ENCODE measurements at places on chromosomes 16 and 17.

GRCh38 chr17:76421044-76421407 lies 31.9 kb downstream of the UBE2O start:
- DNase-seq, result no peak

- peak; percentile 8 for DNase-seq
Observed at GRCh38 chr17:33779234-33779591, 475.9 kb upstream of the CCL2 start.

- no peak for DNase-seq
Observed at GRCh38 chr17:82406131-82406671, 11.9 kb upstream of the HEXD start.

DNA sequence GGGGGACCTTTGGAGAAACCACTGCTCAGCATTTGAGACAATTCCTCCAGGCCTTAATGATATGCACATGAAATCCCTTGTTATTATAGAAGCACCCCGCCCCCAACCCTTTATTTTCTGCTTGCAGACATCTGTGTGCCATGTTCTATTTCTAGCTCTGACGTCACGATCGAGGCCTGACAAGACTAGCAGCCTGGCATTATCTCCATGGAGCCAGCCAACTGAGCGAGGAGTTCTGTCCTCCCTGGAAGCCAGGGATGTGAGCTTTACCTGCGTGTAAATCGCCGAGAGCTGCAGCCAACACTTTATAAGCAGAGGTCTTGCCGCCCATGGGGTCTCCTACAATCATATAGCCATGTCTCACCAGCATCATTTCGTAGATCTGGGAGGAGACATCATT lies 116.9 kb downstream of the DNAH3 start:
- no peak for DNase-seq

DNA sequence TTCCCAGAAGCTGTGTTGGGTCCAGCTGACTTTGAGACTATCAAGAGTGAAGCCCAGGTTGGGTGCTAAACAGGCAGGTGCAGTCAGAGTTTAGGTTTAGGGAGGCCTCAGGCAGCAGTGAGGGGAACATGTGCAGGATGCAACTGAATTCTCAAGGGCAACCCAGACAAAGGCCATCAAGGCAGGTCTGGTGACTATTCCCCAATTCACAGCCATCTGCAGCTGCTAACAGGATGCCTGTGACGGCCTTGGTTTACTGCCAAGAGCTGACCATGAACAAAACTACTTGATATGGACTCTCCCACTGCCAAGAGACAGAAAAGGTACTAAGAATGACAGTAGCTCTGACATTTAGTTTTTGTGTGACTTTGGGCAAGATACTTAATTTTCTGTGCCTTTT lies 45.2 kb upstream of the BCAR1 start:
- DNase-seq, result no peak

GRCh38 chr17:79777120-79777893 lies 641 bp upstream of the CBX2 start:
- DNase-seq, result no peak

- DNase-seq, result no peak
Observed at GRCh38 chr16:29310852-29311314, 95.6 kb downstream of the NPIPB11 start.

DNA sequence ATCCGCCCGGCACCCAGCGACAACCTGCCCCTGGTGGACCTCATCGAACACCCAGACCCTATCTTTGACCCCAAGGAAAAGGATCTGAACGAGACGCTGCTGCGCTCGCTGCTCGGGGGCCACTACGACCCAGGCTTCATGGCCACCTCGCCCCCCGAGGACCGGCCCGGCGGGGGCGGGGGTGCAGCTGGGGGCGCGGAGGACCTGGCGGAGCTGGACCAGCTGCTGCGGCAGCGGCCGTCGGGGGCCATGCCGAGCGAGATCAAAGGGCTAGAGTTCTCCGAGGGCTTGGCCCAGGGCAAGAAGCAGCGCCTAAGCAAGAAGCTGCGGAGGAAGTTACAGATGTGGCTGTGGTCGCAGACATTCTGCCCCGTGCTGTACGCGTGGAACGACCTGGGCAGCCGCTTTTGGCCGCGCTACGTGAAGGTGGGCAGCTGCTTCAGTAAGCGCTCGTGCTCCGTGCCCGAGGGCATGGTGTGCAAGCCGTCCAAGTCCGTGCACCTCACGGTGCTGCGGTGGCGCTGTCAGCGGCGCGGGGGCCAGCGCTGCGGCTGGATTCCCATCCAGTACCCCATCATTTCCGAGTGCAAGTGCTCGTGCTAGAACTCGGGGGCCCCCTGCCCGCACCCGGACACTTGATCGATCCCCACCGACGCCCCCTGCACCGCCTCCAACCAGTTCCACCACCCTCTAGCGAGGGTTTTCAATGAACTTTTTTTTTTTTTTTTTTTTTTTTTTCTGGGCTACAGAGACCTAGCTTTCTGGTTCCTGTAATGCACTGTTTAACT lies 1.0 kb downstream of the NOG start:
- DNase-seq, result no peak

GRCh38 chr16:82924075-82924854 lies 297.5 kb downstream of the CDH13 start:
- DNase-seq, result no peak

- no peak for DNase-seq
Observed at GRCh38 chr17:28173031-28173561, 130.6 kb downstream of the NLK start.

- DNase-seq, result no peak
Observed at GRCh38 chr17:5800646-5801045, 216.3 kb upstream of the NLRP1 start.

DNA sequence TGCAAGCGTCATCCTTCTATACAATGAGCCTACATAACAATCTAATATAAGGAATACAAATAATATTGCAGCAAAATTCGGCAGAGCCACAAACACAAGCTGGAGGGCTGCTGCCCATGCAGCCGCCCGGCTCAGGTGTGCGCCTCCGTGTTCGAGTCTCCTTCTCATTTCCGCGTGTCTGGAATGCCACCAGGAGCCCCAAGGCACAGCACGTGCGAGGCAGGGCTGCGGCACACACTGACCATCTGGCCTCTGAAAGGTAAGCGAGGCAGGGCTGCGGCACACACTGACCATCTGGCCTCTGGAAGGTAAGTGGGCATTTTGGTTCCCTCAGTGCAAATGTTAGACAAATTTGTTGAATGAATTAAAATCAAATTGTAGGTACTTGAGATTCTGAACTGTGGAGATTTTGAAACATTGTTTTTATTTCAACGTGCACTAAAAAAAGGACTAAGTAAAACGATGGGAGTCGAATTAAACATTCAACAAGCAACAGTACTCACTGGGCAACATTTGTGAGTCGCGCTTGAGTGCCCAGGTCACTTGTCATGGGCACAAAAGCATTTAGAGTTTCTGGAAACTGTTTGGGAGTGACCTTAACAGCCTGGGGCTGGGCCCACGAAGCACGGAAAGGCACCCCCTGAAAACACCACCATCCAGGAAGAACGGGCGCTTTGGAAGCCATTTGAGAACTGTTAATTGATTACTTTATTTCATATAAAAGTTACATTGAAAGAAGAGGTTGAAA lies 37.4 kb downstream of the ZDHHC7 start:
- DNase-seq, result no peak

DNA sequence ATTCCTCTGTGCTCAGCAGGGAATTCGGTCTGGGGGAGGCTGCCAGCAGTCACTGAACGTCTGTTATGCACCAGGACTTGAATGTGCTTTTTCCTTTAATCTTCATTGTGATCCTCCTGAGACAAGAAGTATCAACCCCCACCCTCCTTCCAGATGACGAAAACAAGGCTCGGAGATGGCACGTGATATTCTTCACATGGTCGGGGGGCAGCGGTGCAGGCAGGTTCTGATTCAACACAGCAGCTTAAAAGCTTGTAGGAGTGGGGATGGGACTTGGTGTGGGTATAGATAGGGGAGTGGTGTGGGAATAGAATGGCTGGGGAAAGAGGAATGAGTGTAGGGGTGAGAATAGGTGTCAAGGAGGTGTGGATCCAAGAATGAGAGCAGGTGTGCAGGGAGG lies 6.4 kb downstream of the NECAB2 start:
- DNase-seq, result no peak

DNA sequence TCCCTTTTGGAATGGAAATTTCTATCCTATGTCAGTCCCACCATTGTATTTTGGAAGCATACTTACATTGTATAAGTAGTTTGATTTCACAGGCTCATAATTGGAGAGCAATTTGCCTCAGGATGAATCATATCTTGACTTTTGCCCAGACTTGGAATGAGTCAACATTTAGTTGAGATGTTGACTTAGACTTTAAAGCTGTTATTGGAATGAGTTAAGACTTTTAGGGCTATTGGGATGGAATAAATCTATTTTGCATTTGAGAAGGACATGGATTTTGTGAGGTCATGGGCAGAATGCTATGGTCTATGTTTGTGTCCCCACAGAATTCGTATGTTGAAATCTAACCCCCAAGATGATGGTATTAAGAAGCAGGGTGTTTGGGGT lies 12.2 kb upstream of the ZNF594 start:
- no peak for DNase-seq

DNA sequence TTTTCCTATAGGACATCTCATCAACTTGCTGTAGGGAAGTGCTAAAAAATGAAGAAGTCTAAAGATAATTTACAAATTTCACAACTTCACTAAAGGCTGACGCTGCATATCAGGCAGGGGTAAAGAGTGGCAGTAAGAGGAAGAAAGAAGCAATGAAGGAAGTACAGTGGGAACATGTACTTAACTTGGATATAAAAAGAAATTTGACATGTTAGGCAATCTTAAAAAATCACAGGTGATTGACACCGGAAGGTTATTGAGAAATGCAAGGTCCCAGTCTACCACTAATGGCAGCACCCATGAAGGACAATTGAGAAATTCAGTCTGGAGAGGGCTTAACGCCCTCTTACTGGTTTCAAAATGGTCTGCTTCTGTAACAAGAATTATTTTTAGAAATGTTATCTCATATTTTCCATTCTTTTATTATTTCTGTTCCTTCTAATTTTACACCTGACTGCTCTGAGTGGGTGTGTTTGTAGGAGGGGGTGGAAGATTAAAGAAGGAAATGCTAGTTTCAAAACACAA lies 358.1 kb downstream of the KCNJ2 start:
- no peak for DNase-seq

DNA sequence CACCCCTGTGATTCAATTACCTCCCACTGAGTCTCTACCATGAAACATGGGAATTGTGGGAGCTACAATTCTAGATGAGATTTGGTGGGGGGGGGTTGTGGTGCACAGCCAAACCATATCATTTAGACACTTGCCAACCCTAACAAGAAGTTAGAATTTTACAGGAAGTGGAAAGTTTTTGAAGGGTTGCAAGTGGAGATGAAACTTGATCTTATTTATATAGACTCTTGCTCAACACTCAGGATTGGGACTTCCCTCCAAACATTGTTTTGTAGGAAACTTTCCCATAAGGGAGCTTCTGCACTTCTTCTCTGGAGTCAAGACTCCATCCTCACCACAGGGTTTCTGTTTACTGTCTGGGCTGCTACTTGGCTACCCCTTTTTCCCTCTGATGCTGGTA lies 266.7 kb upstream of the CDH11 start:
- no peak for DNase-seq

DNA sequence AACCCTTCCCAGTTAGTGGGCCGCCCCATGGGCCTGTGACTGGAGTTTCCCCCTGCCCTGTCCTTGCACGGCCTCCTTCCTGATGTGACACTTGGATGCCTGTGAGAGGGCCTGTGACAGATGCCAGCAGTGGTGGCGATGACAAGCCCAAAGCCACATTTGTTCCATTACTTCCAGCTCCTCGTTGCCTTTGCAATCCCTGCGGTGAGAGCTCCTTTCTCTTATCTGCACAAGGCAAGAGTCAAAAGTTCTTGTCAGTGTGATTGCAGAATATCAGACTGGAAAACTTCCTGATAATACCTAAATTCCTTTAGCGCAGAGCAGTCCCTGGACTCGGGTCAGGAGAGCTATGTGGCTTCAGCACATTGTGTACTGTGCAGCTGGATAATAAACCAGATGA lies 54.4 kb upstream of the ARHGAP44 start:
- DNase-seq, result no peak

DNA sequence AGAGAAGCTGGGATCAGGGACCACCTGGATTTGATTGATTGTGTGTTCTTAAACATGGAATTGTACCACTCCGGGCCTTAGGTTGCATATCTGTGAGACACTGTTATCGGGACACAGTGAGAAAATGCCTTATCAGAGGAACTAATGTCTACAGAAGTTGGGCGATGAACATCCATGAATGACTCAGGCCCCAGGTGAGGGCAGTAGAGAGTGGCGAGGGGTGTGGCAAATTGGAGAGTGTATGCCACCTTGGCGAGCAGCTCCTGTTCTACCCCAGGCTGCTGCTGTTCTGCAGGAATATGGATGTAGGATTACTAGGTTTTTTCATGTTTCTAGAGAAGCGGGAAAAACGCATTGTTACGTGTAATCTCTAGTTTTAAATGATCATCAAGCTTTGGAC lies 38.8 kb downstream of the CLEC16A start:
- no peak for DNase-seq

- no peak for DNase-seq
Observed at GRCh38 chr16:16073891-16074881, 124.8 kb downstream of the ABCC1 start.

DNA sequence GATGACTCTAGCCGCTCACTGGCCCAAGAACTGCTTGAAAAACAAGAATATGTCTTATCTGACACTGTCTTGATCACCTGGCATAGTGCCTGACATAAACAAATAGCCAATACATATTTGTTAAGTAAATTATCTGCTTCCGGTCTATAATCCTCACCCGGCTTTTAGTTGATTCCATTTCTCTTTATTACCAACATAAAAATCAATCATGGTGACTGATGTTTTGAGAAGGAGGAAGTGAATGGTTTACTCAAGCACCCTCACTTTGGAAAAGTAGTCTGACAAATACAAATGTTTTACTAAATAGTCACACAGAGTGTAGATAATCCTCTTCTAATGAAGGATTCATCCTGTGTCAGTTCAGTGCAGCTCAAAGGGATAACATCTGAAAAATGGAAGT lies 47.0 kb downstream of the SKAP1 start:
- DNase-seq, result no peak

GRCh38 chr17:50816771-50817751 lies 18.3 kb upstream of the WFIKKN2 start:
- peak; percentile 15 for DNase-seq

DNA sequence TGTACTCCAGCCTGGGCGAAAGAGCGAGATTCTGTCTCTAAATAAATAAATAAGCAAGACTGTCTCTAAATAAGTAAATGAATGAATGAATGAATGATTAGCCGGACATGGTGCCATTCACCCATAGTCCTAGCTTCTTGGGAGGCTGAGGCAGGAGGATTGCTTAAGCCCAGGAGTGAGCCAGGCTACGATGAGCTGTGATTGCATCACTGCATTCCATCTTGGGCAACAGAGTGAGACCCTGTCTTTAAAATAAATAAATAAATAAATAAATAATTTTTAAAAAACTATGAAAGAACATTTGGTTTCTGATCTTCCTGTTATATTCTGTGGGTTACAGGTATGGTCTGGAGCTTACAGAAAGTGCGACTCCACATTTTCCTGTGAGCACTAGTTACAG lies 65.0 kb downstream of the C17orf58 start:
- no peak for DNase-seq
